ENCODE measurements at places on chromosomes 11 and 22. TPM values are rescaled to one million over a fixed set of nuclear protein-coding genes. Genes with fewer than 3 reads are reported as not detected.

Gene OR2D2
- total RNA-seq = not detected

Gene GLYATL1
- not detected for total RNA-seq

Gene C11orf42
- total RNA-seq = not detected

Gene OR52H1
- total RNA-seq = not detected

Gene GAL3ST3
- not detected for total RNA-seq

Gene SC5D
- 10.8 TPM for total RNA-seq

Gene UBQLN3
- not detected for total RNA-seq

Gene RAB38
- 1.2 TPM for total RNA-seq

Gene MS4A3
- total RNA-seq = not detected

Gene APOL5
- not detected for total RNA-seq

Gene ARVCF
- total RNA-seq = 3.5 TPM

Gene RFPL1
- not detected for total RNA-seq

Gene CALCB
- 0.09 TPM for total RNA-seq

Gene CTNND1
- total RNA-seq = 61.6 TPM

Gene OR10W1
- total RNA-seq = not detected

Gene FXYD6
- total RNA-seq = 0.21 TPM

Gene KDM4E
- total RNA-seq = not detected

Gene SCUBE2
- total RNA-seq = 0.43 TPM

Gene TEX54
- total RNA-seq = not detected

Gene KRTAP5-9
- total RNA-seq = not detected

Gene FAM111B
- 7.4 TPM for total RNA-seq

Gene TRPM5
- not detected for total RNA-seq

Gene ZNF70
- 1.0 TPM for total RNA-seq

Gene A4GALT
- 14.4 TPM for total RNA-seq

Gene TLCD5
- 4.9 TPM for total RNA-seq

Gene MUC6
- total RNA-seq = not detected

Gene FGF19
- total RNA-seq = not detected

Gene CALCA
- total RNA-seq = 0.09 TPM

Gene MIAT
- 0.34 TPM for total RNA-seq

Gene GGTLC3
- total RNA-seq = not detected

Gene MAP6
- 1.7 TPM for total RNA-seq

Gene CAVIN3
- 37.9 TPM for total RNA-seq

Gene ZBTB16
- total RNA-seq = not detected

Gene UPB1
- not detected for total RNA-seq

Gene RFPL3
- total RNA-seq = not detected

Gene CEP126
- total RNA-seq = 4.6 TPM

Gene TMEM45B
- total RNA-seq = 0.08 TPM

Gene C11orf21
- total RNA-seq = not detected

Gene NXPE4
- total RNA-seq = not detected

Gene TUBA8
- total RNA-seq = 0.88 TPM

Gene LRRC55
- not detected for total RNA-seq
